ENCODE measurements at places on chromosomes 7 and 10.

DNA sequence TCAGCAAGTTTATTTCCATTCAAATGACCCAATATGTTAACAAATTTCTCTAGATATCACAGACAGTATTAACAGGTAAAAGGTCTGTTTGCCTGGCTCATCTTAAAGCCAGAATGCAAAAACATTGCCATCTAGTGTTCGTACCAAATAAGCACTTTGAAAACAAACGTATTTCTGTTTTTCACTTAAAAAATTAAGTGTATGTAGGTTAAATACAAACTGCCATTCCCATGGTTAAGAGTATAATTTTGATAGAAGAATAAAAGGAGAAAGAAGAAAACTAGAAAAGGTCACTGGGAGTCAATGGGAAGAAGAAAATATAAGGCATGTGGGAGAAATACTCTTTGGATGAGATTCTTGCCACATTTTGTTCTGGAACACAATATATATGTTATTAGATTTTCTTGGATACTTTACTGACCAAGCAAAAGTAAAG, 51.0 kb downstream of the ORC5 start:
- no peak for DNase-seq

DNA sequence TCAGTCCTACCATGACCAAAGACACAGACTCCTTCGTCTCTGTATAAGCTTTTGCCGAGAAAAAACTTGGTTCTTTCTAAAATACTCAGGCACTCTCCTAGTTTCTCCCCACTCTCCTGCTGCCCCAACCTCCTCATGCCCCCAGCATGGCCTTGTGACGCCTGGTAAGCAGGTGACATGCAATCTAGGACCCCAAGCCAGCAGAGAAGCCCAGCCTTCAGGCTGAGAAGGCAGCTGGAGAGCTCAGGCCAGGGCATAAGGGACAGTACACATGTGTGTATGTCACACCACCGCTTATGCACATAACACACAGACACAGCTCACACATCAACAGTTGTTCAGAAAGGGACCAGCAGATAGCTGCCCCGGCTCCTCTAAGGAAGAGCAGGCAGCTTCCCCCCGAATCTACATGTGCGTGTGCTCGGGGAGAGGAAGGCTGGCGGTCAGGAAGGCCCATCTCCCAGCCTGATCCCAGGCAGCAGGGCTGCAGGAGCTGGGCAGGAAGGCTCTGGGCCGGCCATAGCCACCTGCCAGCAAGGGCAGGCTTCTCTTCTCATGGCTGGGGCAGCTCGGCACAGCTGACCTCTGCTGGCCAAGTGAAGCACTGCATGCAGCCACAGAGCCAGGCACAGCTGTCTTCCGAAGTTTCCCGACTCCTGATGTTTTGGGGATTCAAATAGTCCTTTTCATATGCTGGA, 8.5 kb downstream of the DDX56 start:
- DNase-seq = peak; percentile 83

DNA sequence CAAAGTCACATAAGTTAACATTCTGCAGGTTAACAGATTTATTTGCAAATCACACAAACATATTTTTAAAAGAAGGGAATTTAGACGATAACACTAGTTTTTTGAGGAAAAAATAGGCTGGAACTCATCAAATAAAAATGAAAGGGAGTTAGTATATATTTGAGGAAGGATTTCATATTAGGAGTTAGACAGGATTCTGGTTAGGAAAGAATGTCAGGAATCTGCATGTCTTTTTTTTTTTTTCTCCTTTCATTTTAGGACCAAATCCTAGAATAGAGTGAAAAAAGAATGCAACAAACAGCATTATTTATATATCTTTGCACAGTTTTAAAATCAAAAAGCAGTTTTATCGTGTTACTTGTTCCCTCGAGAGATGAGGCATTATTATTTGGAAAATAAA, 8.9 kb upstream of the TRDMT1 start:
- no peak for DNase-seq

DNA sequence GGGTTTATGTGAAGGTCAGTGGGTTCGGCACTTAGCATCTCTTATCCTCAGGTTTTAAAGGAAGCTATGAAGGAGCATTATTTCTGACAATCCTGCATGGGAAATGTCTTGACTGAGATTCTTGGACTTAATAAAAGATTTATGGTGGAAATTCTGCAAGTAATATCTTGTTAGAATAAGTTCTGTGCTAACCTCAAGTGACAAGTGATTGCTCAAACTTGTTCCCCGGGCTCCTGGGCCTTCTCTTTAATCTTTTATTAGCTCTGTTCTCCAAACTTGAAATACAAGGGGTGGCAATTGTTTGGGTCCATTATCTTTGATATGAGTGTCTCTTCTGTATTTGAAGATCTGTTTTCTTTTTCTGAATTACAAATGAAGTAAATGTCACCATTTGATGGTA, 140.6 kb upstream of the CTBP2 start:
- DNase-seq = no peak

DNA sequence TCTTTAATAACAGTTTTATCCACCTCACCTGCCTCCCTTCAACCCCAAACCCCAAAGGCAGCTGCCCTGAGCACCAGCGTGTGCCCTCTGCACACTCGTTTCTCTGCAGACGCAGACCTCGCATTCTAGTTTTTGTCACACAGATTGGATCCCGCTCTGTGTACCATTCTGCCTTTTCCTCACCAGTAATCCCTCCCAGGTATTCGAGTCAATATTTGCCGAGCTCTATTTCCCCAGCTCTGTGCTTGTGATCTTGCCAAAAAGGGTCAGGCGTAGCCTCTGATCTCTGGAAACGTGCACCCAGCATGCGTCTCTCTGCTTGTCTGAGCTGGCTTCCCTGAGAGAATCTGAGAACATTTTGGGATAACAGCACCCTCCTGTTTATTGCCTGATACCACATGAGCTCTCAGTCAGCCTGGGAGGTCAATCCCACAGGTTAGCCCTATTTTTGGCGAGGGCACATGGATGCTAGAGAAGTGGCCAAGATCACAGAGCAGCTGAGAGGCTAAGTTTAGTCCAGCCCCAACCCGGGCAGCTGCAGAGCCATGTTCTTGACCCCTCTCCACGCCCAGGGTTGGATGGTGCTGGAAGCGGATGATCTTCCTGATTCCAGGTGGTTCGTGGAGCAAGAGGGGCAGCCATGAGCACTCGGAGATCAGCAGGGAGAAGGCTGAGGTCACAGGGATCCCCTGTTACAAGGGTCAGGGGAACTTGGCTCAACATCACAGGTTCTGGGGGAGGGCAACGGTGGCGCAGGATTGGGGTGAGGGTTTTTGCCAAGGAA, 29.1 kb downstream of the FOXL3 start:
- no peak for DNase-seq

- DNase-seq = no peak
Measured at GRCh38 chr10:70782086-70782745, 3.0 kb downstream of the TBATA start.

DNA sequence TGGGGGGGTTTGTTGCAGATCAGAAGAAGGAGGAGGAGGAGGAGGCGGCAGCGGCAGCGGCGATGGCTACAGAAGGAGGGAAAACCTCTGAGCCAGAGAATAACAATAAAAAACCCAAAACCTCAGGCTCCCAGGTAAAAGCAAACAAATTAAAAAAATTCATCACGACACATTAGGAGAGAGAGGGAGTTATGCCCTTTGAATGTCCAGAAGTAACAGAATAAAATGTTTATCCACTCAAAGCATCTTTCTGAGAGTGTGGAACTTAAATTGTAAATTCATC, 717 bp downstream of the SP4 start:
- no peak for DNase-seq

DNA sequence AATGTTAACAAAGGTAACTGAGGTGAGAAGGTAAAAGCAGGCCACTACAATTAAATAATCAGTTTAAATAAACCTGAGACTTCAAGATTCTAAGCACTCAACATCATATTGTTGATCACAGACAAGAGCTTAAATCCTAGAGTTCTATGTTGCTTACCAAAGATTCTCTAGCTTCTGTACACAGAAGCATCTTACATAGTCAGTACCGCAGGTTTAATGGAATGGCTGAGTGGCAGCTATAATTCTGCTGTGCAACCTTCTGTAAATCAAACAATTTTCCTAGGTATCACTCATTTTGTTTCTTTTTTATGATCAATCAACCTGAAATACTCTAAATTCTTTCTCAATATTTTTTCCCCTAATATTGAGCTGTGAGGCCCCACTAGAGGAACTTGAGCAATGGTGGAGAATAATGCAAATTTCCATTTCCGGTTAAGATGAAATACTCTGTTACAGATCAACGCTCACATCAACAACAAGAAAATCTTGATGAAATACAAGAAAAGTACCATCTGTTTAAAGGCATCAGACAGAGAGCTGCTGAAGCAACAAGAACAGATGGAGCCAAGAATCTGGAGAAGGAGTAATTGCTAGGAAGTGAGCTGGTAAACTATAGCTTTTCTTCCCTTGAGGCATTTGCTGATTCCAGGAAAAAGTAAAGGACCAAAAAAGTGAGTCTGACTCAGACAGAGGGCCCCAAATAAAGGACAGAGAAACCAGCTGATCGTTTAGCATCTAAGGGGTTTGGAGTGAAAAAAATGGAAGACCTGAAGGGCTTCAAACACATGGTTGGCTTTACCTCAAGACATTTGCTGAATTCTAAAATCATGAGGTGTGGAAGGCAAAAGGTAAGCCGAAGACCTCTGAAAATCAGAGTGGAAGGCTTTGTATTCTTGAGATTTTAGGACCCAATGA, 22.6 kb downstream of the PNPLA8 start:
- DNase-seq = no peak

DNA sequence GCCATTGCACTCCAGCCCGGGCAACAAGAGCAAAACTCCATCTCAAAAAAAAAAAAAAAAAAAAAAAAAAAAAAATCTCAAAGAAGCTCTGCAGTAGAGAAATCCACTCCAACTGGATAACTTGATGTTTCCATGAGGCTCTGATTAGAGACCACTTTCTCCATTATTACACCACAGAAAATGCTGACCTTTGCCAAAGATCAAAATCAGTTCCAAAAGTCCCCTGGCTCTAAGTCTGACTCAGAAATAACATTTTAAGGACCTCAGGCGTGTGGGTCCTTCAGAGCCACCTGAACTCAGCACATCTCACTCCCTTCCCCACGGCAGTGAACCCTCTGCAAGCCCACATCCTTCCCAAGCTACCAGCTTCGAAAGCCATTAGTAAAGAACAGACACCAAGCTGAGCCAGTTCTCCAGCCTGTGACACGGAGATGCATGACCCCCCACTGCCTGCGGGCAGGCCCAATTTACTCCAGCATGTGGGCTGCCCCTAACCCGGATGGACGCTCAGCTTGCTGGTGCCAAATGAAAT, 13.8 kb upstream of the TMEM120A start:
- no peak for DNase-seq

GRCh38 chr7:32577421-32577820, 82.1 kb downstream of the AVL9 start:
- DNase-seq = no peak

- no peak for DNase-seq
Measured at GRCh38 chr10:104574427-104574826, 66.7 kb upstream of the SORCS3 start.

- no peak for DNase-seq
Measured at GRCh38 chr10:44828508-44829142, 82.5 kb upstream of the TMEM72 start.

DNA sequence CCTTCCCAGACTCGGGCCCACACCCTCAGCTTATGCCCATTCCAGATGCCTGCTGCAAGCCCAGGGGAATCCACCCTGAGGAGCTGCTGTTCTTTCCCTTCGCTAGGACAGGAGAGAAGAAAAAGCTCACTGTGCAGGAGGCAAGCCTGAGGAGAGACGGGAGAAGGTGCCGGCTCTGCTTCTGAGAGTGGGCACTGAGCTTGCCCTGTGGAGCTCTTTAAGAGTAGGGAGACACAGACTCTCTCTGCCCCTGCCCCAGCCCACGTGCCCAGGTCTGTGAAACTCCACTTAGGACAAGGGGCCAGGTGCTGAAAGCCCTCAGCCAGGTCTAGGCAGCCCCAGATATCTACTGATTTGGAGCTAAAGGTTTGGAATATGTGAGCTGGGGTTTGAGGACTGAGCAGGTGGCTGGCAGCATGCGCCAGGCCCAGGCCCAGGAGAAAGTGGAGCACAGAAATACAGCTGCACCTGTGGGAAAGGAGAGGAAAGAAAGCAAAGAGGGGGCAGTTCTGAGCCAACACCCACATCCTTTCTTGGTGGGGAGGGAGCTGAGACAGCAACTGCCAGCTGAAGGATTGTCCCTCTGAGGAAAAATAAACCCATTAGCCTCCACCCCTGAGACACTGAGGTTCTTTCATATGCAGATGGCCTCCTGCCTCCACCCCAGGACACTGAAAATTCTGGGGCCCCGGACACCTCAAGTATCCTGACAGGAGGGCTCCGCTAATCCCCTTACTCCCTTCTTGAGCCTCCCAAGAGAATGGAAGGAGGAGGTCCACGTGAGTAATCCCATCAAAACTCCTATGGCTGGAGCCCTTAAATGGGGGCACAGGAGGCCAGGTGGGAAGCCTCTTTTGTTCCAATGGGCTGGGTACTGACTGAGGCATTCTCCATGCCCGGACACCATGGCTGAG, 7.3 kb downstream of the POLL start:
- DNase-seq = no peak

GRCh38 chr7:54846273-54846672, 87.3 kb upstream of the SEC61G start:
- no peak for DNase-seq

GRCh38 chr10:50373821-50374501, 122.6 kb upstream of the ASAH2 start:
- DNase-seq = no peak

- no peak for DNase-seq
Measured at GRCh38 chr10:99775850-99776249, 6.6 kb upstream of the ABCC2 start.

DNA sequence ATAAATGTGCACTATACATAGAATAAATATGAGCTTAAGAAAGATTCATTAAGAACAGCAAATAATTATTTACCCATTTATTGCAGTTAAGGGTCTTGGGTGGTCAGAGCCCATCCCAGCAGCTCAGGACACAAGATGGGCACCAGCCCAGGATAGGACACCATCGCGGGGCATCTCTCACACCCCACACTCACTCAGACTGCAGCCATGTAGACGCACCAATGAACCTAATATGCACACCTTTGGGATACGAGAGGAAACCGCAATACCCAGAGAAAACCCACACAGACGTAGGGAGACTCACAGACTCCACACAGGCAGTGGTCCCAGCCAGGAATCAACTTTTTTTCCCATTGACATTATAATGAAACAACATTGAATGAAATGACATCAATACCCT, 36.0 kb downstream of the CARD11 start:
- DNase-seq = no peak

DNA sequence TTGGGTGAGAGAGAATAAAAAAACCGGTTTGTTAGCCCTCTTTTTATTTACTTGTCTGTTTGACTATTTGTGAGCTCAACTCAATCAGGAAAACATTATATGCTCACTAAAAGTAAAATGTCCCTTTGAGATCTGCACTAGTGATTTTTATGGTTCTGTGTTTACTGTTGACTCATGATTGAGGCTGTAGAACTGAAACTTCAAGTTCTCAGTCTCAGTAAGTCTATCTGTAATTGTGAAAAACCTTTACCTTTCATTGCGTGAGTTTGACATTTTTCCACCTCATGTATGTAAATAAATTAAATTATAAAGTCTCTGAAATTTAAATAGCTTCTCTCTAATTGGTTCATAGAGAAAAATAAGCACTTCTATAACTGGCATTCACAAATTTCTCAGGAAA, 17.0 kb upstream of the CASD1 start:
- DNase-seq = no peak

GRCh38 chr7:159246702-159247480, 102.2 kb upstream of the VIPR2 start:
- no peak for DNase-seq
